ENCODE measurements at places on chromosomes 3 and 15.
A peak's percentile ranks its signal among the peaks of the same experiment; 100 is the strongest.

DNA sequence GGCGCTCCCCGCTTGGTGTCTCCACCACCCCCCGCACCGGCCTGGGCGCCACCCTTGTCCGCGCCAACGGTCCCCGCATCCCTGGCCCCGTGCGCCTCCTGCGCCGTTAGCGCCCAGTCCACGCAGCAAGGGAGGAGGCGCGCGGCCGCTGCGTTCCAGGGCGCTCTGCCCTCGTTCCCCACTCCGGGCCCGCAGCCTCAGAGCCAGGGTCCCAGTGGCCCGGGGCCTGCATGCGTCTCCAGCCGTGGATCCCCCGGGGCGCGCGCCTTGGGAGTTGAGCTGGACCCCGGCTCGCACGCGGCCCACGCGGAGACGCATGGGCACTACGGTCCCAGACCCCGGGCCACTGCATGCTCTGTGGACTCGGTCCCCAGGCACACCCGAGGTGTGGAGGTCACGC is 7.4 kb upstream of the ITPKA start:
- DNase-seq: no peak

GRCh38 chr15:99546441-99547100 is 19.2 kb upstream of the MEF2A start:
- DNase-seq: no peak

GRCh38 chr15:96222981-96223380 is 107.5 kb upstream of the NR2F2 start:
- no peak for DNase-seq

DNA sequence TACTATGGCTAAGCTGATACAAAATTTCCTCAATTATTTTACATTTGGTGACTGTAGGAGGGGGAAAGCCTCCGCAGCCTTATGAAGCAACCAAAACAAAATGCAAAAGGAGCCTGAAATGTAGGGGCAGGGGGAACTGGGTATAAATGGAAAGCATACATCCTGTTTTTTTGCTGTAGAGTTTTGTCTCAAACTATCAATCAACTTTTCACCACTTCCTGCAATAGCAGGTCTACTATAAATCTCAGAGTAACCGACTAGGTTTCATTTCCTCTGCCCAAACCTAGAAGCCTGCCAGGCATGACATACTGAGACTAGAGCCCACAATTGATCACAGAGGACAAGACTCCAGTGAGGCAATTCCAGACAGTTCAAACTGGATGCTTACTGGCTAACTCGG is 91.3 kb downstream of the SHQ1 start:
- no peak for DNase-seq

GRCh38 chr3:177279118-177279815 is 82.0 kb upstream of the TBL1XR1 start:
- DNase-seq: no peak

DNA sequence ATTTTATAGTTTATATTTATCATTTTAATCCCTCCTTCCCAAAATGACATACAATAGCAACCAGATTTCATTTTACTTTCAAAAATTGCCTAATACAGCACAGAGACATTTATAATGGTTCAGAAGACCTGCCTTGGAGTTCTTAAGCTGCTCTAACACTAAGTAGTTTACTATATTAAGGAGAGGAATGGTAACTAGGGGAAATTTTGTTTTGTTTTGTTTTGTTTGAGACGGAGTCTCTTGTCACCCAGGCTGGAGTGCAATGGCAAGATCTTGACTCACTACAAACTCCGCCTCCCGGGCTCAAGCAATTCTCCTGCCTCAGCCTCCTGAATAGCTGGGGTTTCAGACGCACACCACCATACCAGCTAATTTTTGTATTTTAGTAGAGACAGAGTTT is 22.8 kb upstream of the CCDC50 start:
- no peak for DNase-seq

DNA sequence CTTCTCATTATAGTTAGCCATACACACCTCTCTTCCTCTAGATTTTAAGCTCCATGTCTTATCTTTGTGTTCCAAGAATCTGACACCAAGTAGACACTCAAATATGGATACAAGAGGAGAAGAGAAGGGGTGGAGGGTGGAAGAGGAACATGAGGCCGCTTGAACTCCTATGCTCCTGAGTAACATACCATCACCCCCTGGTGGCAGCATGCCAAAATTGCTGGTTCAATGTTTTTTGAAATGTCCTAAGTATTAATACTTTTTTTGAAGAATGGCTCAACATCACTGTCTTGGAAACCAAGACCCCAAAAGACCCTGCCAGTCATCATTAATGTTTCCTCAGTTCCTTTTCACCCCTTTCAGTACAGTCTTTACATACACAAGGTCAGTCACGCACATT is 71.8 kb upstream of the HACD2 start:
- DNase-seq: no peak

- peak; percentile 61 for DNase-seq
Measured at GRCh38 chr15:59691194-59691805, 2.2 kb upstream of the BNIP2 start.

DNA sequence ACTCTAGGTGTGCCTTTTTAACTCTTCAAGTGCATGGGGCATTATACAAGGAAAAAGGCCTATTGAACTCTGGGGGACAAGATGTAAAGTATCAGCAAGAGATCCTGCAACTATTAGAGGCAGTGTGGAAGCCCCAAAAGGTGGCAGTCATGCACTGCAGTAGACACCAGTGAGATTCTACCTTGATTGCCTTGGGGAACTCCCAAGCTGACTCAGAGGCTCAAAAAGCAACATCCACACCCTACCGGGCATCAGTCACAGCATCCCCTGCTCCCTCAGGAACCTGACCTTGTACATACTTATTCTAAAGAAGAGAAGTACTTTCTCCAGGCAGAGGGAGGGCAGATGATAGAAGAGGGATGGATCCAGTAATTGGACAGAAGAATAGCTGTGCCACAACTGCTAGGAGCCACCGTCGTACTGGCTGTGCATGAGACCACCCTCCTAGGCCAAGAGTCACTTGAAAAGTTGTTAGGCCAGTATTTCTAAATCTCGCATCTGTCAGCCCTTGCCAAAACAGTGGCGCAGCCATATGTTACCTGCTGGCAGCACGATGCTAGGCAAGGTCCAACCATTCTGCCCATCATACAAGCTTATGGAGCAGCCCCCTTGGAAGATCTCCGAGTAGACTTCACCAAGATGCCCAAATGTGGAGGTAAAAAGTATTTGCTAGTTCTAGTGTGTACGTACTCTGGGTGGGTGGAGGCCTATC is 523.1 kb upstream of the FRG2C start:
- DNase-seq: no peak

- DNase-seq: no peak
Measured at GRCh38 chr15:79689030-79689429, 207.8 kb downstream of the MTHFS start.

DNA sequence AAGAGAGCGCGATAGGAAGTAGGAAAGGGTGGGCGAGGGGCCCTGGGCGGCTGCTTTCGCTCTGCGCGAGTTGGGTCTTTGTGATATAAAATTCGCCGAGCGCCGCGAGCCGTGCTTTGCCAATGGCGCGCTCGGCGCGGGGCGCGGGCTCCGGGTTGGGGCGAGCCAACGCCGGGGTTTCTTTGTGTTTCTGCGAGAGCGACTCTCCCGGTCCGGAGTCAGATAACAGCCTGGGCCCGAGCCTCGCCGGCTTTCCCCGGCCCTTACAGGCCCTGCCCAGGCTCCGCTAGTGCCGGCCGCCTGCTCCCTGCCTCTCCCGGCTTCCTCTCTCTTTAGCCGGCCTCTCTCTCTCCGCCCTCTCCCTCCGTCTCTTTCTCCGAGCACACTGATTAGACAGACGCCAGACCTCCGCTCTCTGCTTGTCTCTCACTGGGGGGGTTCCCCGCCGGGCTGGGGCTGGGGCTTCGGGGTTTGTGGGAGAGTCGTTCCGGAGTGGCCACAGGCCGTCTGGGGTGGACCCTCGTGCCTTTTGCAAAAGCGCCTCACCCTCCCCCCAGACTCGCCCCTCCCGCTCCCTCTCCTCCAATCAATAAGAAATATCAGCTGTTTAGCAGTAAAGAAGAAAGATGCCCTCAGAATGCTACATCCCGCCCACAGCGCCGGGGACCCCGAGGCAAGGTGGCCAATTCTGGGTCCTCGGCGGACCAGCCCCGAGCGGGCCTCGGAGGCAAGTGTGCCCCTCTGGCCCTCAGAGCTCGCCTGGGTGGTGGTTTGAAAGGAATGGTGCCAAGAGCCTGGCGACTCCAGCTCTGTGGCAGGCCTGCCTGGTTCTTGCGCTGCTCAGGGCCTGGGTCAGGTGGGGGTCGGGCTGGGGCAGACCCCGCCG is 2.9 kb downstream of the NR2F2 start:
- no peak for DNase-seq

DNA sequence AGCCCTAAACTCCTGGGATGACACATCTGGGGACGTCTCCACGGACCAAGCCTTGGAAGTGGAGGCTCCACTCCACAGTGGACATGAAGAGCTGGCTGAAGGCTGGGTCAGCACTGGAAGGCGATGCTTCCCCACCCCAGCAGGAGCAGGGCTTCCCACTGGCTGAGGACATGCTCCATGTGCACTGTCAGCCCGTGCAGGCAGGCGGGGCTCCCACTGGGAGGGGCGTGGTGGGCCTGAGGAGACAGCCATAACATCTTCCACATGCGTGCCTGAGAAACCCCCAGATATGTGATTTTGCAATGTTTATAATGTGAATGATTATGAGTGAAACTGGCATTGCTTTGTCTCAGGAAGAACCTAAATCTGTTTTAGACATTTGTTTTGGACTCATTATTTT is 231.3 kb downstream of the KLF13 start:
- DNase-seq: no peak

DNA sequence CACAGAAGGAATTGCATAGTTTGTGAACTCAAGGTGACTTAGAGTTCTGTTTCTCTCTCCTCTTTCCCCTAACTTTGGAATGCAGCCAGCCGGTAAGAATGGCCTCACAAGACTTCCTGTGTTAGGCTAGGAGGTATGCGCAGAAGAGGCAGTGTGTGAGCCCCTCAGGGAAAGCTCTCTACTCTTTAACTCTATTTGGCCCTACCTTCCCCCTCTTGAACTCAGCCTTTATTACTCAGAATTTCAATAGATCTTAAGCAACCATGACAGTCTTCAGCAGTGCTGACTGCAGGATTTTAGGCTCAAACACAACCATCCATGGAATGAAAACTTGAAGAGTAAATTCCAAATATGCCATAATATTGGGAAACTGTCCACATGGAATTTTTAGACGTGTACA is 209.5 kb downstream of the DTWD1 start:
- DNase-seq: no peak

DNA sequence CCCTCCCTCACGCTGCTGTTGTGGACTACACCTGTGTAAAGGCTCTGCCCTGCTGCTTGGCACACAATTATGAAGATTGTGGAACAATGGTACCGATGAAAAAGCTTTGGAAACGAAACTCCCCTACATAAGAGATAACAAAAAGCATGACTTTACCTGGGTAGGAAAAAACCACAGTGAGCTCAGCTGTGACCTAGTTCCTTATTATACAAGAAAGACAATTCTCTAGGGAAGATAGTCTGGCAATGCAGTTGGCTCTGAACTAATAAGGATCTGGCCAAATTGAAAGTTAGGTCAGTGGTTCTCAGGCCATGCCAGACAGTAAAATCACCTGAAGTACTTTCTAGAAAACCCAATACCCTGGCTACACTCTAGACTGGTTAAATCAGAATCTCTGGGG is 16.1 kb downstream of the CLEC3B start:
- no peak for DNase-seq

DNA sequence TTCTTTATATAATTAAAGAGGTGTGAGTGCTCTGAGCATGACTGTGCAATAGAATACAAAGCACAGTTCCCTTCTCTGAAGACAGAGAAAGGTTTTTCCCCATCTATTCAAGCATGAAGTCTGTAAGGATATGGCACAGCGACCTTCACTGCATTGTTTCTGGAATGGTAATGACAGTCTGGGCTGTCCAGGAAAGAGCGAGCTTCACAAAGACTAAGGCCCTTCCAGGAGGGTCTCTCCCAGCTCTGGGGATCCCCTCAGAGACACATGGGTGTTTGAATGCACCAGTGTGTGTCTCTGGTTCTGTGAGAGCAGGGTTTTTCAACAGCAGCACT is 179.9 kb upstream of the NR2E3 start:
- no peak for DNase-seq

- DNase-seq: no peak
Measured at GRCh38 chr15:70329179-70329578, 231.5 kb upstream of the TLE3 start.

DNA sequence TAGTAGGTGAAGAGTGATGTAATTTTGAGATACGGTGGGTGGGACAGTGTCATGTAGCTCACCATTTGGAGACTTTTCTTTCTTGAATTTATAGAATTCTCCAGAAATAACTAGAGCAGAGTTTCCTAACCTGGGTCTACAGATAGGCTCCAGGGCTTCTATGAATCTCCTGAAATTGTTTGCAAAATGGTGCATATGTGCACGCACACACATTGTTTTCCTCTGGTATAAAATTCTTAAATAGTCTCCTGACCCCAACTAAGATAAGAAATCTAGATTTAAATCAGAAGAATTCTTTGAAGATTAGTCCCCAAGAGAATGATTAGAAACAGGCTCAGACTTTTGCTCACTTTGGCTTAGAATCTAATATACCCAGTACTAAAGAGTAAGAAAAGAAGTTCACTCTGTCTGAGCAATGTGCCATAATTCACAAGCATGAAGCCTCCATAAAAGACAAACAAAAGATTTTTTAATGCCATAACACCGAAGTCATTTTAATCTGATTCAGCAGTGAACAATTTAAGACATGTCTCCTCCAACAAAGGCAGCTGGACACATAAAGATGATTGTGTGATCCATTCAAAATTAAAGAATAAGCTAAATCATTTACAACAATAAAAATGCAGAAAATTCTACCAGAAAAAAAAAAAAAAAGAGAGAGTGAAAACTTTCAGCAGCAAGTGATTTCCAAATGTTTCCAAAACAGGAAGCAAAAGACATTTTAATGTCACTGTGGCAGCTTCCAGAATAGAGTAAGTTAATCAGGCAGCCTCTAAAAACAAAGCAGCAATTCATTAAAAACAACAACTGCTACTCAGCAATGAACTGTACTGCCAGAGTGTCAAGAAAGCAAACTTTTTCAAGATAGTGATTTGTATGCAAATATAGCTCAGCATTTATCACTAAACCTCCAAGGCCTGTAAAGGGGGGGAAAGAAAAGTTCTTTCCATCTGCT is 975.5 kb upstream of the CFAP20DC start:
- no peak for DNase-seq

GRCh38 chr3:109337393-109337792 is at the start of gene DPPA4:
TSS of gene DPPA4 (minus strand) at chr3:109337546. CDS start at chr3:109337517, 29 bp downstream.
- DNase-seq: no peak

GRCh38 chr3:31924610-31925270 is 56.3 kb downstream of the OSBPL10 start:
- DNase-seq: no peak
